ENCODE measurements at places on chromosomes 2 and 18.
A peak's percentile ranks its signal among the peaks of the same experiment; 100 is the strongest.

DNA sequence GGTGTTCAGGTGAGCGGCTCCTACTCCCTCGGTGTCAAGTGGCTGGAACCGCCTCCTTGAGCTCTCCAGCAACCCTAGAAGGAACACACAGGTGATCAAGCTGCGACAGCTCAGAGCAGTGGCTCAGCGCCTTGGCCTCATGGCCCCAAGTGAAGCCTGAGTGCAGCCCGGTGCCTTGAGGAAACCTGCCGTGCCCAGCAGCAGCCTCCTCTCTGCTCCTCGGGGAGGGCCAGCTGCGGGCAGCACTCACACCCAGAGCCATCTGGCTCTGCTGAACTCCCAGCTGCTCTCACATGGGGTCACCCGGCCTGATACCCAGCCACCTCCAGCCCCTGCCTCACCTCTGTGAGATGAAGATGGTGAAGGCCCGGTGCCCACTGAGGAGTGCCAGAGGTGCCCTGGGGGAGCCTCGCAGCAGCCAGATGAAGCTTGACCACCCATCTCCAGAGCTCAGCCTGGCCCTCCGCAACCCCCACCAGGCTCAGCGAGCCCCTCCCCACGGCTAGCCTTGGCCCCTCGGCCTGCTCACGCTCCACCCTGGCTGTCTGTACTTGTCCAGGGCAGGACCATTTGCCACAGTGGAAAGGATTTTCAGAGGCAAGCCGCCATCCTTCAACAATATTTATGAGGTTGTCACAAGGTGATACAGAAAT lies 70.6 kb upstream of the RAB6C start:
- no peak for DNase-seq

GRCh38 chr18:8810157-8810556 lies 104.8 kb downstream of the MTCL1 start:
- DNase-seq = no peak

DNA sequence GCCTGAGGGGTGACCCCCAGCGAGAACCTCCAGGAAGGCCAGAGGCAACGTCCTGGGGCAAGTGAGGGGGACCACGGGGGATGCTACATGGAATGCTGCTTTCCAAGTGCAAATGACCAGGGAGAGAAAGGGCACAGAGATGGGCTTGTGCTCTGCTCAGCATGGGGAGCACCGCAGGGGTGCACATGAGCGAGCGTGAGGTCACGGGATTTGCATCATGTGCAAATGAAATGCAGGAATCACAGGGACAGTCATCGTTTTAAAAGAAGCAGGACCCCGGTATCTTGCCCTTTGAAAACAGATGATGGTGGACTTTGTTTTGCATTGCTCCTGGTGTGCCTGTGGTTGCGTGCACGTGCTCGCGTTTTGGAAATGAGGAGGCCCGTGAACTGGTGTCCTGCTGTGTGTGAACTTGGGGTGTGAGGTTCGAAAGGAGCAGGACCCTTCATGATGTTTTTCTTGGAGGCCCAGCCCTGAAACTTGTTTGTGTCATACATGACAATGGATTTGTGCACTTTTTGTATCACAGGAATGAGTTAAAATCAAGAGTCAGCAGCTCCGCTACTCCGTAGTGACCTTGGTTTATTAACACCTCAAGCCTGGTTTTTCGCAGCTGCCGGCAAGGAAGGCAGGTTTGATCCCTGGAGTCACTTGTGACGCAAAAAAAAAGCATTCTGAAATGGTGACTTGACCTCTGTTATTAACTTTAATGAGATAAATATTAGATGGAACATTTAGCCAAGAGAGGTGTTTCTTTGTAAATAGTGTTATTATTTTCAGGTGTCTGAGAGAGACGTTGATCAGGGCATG lies 234.5 kb downstream of the LDLRAD4 start:
- no peak for DNase-seq

- no peak for DNase-seq
Observed at GRCh38 chr2:58540681-58541080, 299.6 kb upstream of the FANCL start.

GRCh38 chr2:168120730-168121129 lies 126.7 kb downstream of the STK39 start:
- no peak for DNase-seq

- no peak for DNase-seq
Observed at GRCh38 chr18:48409591-48410094, 460 bp upstream of the ZBTB7C start.

DNA sequence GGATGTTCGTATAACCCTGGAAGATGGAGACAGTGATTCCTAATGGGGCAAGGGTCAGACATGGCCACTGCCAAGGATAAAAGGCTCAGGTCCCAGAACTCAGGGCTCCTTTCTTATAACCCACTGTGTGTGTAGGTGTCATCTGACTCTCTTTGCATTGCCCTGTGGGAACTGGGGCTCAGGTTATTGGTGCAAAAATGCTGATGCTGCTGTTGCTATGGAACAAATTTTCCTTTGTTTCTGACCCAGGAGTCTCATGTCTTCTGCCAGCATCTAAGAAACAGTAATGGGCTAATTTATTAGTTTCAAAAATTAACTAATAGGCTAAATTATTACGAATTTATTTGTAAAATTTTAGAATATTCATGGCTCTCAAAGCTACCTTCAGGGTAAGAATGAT lies 24.3 kb upstream of the LDLRAD4 start:
- no peak for DNase-seq

DNA sequence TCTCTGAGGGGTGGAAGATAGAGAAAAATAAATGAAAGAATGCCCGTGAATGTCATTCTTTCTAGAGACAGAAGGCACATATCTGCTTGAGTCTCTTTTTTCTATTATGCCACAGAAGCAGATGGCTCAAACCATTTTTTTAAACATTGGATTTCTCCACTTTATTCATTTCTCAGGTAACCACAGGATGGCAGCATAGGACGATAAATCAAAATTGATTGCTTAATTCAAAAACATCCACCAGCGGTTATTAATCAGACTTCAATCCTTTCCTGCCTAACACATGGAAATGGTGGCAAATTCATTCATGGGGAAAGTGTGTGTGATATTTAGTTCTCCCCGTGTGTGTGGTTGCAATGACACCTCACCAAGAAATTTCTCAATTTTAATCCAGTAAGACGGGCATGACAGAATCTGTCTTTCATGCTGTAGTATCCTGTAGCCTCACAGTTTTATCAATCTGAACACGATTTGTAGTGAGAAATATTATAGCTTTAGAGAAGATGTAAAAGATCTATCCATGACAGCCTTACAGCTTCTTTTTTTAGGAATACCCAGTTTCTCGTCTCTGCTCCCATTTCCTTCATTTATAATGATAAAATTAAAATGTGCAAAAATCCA lies 72.2 kb downstream of the DSC3 start:
- peak; percentile 23 for DNase-seq

- DNase-seq = no peak
Observed at GRCh38 chr2:33153008-33153407, 206.3 kb downstream of the LTBP1 start.

DNA sequence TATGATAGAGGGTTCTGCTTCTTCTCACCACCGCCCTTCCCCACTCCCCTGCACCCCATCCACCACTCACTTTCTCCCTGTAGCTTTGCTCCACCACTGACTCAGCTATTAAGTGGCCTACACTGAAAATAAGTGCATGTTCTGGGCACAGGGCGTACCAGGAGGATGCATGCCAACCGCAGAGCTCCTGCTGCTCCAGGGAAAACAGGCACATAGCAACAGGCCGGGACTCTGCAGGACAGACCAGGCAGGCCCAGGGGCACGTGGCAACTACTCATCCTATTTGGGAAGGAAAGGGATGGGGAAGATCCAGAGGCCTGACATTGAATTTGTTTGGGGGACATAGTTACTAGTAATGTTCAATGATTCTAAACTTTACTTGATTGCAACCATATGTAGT lies 28.4 kb downstream of the ARL4C start:
- no peak for DNase-seq

DNA sequence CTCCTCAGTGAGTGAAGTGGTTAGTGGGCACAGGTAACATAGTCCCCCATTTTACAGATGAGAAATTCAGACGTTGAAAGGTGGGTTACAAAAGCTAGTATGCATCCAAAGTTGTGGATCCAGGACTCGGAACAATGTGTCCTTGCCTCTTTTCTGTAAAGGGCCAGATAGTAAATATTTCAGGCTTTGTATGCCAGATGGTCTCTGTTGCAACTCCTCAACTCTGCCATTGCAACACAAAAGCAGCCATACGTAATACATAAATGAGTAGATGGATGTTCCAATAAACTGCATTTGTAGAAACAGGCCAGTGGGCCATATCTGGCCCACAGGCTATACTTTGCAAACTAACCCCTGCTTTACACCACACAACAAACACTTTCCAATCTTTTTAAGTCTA lies 166.6 kb upstream of the PKDCC start:
- no peak for DNase-seq

- no peak for DNase-seq
Observed at GRCh38 chr2:198479065-198479464, 674.7 kb downstream of the PLCL1 start.

DNA sequence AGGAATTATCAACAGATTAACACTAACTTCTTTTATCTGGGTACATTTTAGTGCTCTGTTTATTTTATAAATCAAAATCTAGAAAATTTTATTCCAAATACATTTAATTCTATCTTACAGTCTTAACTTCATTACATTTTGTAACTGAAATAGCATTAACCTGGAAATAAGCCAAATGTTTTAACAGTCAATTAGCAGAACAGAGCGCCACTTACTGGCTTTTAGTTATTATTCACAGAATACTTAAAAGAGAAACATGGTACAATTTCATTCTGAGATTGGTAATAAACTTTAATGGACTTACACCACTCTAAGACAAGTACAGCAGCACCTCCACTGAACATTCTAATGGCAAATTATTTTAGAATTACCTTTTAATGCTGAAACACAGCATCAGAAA lies 38.6 kb downstream of the SS18 start:
- DNase-seq = no peak

GRCh38 chr2:30223413-30223874 lies 7.9 kb upstream of the LBH start:
- no peak for DNase-seq

DNA sequence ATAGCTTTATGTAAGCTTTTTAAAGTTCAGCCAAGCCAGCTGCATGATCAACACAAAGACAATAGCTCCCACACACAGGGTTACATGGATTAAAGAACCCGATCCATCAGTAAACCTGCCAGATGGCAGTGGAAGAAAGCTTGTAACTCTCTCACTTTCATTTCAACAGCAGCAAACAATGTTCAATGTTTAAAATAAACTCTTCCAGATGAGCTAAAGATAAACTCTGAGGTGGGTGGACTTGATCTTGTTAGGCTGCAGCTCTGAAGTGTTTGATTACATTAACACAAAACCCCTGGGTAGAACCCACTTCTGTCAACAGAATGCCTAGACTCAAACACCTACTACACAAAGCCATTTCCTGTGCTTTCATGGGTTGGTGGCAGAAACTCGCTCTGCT lies 13.9 kb downstream of the RDH14 start:
- DNase-seq = no peak

GRCh38 chr18:43620936-43621335 lies 343.6 kb upstream of the SYT4 start:
- DNase-seq = peak; percentile 40

DNA sequence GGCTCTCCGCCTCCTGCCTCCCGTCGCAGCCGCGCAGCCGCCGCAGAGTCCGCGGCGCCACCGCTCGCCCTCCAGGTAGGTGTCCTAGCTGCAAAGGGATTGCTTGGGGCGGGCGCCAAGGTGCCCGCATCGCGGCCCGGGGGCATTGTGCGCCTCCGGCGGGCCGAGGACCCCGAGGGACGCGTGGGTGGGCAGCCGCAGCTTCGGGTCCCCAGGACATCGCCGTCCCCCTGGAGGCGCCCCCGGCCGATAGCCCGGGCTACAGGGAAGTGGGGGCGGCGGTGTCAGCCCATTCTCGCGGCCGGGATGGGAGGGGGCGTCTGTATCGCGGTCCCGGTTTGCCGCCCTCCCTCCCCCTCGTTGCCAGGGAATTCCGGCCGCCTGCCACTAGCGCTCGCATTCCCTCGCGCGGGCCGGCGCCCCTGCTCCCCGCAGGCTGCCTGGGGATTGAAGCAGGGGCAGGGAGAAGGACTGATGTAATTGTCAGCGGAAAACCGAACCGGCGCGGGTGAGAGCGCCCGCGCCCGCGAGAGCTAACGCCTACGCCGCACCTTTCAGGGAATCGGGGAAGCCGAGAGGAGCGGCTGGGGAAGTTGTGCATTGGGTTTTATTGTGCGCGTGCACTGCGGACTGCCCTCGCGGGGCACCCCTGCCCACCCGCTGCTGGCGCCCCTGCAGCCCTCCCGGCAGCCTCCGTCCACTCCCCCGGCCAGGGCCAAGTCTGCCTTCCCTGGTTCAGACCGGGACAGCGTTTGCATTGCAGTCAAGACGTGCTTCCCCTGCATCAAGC lies 483 bp downstream of the OSBPL6 start:
- peak; percentile 33 for DNase-seq

DNA sequence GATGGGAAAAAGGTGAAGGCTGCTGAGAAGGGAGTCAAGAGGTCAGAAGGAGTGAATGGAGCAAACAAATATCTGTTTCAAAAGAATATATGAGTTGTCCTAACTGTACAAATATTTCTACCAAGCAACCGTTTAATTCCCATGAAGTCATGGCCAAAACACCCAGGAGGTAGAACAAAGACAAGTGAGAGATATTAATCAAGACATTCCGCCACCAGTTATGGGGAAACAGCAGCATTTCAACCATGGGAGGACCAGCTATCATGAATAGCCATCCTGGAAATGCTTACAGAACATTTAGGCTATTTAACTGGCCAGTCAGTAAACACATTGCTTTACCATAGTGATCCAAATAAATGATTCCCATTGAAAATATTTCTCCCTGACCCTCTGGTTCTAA lies 396.3 kb downstream of the IRS1 start:
- no peak for DNase-seq

DNA sequence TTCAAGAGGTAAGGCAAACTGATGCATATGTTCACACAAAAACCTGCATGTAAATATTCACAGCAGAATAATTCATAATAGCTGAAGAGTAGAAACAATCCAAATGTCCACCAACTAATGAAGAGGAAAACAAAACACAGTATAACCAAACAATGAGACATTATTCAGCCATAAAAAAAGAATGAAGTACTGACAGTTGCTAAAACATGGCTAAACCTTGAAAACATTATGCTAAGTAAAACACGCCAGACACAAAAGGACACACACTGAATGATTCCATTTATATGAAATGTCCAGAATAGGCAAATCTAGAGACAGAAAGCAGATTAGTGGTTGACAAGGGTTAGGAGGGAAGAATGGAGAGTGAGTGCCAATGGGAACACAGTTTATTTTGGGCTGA lies 86.9 kb downstream of the SESTD1 start:
- no peak for DNase-seq

DNA sequence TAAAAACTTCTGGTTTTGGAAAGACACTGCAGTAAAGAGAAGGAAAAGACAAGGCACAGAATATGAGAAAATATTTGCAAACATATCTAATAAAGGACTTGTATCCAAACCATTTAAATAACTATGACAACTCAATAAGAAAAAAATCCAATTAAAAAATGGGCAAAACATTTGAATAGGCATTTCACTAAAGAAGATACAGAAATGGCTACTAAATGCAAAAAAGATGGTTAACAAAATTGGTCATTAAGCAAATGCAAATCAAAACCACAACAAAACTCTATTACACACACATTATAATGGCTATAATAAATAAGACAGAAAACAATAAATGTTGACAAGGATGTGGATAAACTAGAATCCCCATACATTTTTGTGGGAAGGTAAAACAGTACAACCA lies 14.5 kb downstream of the MYOM1 start:
- DNase-seq = no peak
